Mucosa of descending colon (tissue), 3 donors: ENCODE measurements at places on chromosomes 4 and X. TPM values are rescaled to one million over a fixed set of nuclear protein-coding genes. Genes with fewer than 3 reads are reported as not detected.

Gene HHIP
- total RNA-seq = 2.4 TPM

Gene RAB33A
- total RNA-seq = 0.55 TPM

Gene ADAM29
- not detected for total RNA-seq

Gene CENPI
- 2.2 TPM for total RNA-seq

Gene CENPVL1
- total RNA-seq = not detected

GRCh38 chr4:108172753-108173598, 4.2 kb upstream of the LEF1 start:
- DNase-seq = peak; percentile 40

DNA sequence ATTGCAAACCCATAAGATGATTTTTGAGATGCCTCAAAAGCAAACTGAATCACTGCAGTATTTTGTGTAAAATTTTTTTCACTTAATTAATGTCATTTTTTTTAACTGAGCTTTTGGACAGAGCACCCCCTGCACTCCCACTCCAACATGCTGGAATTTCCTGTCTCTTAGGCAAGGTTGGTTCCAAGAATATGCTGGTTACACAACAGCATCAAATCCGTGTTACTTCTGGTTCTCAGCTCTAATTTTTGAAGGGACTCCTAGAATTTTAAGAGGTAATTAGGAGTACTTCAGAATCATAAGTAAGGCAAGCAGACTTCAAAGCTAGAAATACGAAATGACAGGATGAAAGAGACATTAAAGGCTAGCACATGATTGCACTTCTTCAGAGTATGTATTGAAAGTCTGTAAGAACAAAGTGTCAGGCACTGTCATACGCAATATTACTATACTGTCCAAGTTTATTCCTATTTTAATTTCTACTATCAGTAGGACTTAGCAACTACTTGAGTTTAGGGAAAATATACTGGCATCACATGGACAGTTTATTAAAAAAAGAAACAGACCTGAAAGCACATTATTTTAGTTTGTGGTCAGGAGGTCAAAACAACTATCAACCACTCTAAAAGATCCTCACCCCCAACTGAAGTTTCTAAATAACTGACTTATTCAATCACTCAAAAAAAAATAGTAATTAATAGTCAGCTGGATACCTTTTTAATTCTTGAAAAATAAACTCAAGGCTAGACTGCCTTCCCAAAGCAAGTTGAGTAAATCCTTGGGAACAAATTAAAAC, 1.6 kb upstream of the JCHAIN start:
- DNase-seq = no peak

GRCh38 chr4:56414135-56414670, 21.2 kb downstream of the PPAT start:
- no peak for DNase-seq

- no peak for DNase-seq
Observed at GRCh38 chrX:127313635-127314034, 494.1 kb downstream of the PRR32 start.

- no peak for DNase-seq
Observed at GRCh38 chr4:57635910-57636309, 525.7 kb upstream of the IGFBP7 start.
